ENCODE measurements at places on chromosomes 11 and 22. TPM values are rescaled to one million over a fixed set of nuclear protein-coding genes. Genes with fewer than 3 reads are reported as not detected.
A peak's percentile ranks its signal among the peaks of the same experiment; 100 is the strongest.

The HTR3A gene
- 1.8 TPM for polyA plus RNA-seq

The BAIAP2L2 gene
- not detected for polyA plus RNA-seq

The MUC2 gene
- not detected for polyA plus RNA-seq

The PRDM10 gene
- polyA plus RNA-seq: not detected

The C22orf39 gene
- 64.8 TPM for polyA plus RNA-seq

DNA sequence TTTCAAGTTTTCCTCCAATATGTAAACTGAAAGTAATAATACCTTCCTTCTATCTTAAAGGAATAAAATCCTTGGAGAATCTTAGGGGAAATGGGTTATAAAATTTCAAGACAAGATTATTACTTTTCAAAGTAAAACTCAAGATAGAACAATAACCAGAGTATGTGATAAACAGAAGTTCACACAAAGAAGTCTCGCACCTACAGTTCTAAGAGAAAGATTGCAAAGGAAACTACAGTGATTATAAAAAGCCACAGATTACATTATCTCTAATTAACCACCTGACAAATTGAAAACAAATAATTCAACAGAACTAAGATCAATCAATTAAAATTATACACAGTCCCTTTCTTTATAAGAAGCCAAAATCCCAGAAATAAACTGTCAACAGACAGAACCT is 34.0 kb downstream of the AMBRA1 start:
- DNase-seq: no peak

DNA sequence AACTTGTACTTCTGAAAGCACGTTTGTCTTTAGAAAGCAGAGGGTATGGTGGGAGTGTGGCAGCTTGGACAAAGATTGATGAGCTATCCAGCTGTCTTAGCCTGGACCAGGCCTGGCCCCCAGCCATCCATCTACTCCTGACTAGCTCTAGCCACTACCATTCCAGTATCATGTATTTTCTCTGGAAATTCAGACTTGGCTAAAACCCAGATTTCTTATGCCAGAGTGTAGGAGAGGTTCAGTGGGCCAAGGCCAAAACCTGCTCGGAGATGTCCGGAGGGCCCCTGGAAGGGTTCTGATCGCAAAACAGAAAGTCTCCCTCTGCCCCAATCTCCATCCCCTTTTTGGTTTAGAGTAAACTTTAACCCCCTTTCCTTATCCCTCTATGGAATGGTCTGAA is 24.8 kb upstream of the MTCH2 start:
- no peak for DNase-seq

DNA sequence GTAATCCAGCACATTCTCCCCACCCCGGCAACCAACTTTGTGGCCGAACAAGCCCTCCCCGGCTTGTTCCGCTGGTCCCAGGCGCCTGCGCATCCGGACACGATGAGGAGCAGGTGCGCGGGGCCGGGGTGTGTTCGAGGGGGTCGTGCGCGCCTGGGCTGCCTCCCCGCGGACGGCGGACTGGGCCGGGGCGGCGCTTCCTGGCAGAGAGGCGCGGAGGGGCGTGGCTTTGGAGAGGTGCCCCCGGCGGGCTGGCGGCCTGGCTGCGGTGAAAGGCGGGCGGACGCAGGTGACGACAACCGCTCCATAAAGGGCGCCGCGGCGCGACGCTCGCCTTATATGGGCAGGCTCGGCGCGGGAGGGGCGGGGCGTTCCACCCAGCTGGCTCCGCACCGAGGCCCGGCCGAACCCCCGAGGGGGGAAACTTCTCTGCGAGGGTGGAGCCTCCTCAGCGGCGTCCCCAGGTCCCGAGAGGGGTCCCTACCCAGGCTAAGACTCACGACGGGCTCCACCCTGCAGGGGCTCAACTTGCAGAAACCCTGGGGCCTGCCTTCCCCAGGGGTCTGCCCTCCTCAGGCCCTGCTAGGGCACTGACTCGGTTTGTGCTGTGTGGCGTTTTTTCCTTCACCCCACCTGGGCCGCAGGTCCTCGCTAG is 26.4 kb downstream of the TXN2 start:
- DNase-seq: peak; percentile 95

DNA sequence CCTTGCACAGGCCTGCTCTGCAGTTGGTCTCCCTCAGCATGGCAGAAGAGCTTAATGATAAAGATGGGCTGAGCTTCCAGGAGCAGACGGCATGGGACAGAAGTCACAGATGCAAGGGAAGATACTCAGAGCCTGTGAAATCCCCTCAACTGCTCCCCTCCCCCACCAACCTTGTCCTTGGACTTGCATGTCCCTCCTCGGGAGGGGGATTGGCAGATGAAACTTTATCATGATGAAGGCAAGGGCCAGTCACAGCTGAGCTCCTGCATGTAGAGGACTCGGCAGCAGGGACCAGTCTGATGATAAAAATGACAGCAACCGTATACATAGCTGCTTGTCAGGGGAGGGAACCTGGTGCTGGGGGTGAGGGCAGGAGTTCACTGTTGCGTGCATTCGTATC is 6.8 kb upstream of the SLC22A8 start:
- DNase-seq: no peak

- DNase-seq: no peak
Measured at GRCh38 chr11:33891714-33892327, at the start of gene LMO2. Gene LMO2, minus strand, starts transcription at chr11:33892076. Its CDS starts 22,360 bp downstream, at chr11:33869716.

DNA sequence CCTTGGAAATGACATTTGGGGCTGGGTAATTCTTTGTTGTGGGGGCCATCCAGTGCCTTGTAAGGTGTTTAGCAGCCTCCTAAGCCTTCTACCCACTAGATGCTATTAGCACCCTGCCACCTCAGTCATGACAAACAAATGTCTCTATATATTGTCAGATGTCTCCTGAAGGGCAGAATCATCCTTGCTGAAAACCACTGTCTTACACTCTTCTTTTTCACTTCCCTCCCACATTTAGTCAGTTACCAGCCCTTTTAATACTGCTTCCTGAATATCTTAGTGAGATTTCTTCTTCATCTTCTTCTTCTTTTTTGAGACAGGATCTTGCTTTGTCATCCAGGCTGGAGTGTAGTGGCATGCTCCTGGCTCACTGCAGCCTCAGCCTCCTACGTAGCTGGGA is 33.1 kb downstream of the TNRC6B start:
- DNase-seq: peak; percentile 60

DNA sequence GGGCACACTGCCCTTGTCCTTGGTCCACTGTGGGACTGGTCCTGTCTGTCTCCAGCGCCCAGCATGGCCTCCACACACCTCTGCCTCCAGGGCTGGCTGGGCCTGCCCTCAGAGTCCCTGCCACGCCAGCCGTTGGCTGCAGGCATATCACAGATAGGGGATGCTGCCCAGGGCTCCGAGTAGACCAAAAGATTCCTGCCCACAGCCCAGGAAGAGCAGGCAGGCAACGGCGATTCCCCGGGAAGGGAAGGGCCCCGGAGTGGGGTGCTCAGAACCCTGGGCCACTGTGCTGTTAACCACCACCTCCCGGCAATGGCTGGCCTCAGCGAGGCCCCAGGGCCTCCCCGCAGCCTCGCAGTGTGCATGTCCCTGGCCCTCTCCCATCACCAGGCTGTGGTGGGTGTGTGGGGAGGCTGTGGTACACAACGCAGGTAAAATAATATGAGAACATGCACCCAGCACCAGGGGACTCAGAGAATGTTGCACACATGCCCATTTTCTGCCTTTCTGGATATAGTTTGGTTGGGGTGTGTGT is 2.2 kb downstream of the IFITM5 start:
- no peak for DNase-seq

DNA sequence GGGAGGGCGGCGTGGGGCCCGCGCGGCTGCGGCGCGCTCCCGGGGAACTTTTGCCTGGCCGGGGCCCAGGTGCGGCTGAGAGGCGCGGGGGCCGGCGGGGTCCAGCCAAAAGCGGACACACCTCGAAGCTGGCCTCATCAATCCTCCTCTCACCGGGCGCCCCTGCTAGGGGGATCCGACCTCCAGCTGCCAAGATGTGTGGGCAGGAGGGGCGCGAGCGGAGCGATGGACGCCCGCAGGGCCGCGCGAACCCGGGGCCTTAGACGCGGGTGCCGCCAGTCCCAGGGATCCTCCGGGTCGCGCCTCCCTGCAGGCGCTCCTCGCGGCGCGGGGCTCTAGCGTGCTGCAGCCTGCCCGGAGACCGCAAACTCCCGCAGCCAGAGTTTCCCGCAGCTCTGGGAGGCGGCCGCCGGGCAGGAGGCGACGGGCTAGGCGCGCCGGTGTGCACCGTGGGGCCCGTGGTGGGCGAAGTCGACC is 785 bp downstream of the IGSF9B start:
- no peak for DNase-seq

- no peak for DNase-seq
Measured at GRCh38 chr22:21802056-21802455, 65.4 kb downstream of the MAPK1 start.

GRCh38 chr11:131095511-131096185 is 179.4 kb upstream of the SNX19 start:
- DNase-seq: no peak

DNA sequence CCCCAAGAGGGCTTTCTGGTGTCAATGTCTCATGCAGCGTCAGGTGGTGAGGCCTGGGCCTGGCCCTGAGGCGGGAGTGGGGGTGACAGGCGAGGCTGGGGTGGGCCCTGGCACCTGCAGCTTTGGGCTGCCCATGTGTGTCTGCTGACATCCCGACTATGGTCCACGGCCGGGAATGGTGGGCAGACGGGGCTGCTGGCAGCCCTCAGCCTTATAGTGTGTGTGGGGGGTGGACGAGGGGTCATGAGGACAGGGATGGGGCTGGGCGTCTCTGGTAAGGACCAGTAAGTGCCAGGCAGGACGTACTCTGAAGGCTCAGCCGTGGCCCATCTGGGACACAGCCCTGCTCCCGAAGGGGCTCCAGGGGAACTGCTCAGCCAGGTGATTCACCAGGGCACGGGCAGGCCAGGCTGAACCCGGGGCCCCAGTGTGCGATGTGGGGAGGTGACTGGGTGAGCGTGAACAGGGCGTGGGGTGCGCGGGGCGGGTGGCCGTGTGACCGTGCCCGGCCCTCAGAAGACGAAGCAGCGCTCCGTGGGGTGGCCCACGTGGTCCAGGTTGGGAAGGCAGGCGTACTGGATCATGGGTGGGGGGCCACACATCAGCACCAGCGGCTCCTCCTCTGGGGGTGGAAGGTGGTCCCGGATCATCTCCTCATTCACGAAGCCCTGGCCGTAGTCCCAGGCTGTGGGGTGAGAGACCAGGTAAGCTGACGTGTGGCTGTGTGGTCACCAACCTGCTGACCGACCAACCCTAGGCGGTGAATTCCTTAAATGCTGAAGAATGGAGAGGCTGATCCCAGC is 4.8 kb upstream of the POLDIP3 start:
- DNase-seq: no peak

- DNase-seq: no peak
Measured at GRCh38 chr11:110200241-110200640, 96.2 kb downstream of the RDX start.

GRCh38 chr11:84720706-84721402 is 906.3 kb downstream of the DLG2 start:
- no peak for DNase-seq

DNA sequence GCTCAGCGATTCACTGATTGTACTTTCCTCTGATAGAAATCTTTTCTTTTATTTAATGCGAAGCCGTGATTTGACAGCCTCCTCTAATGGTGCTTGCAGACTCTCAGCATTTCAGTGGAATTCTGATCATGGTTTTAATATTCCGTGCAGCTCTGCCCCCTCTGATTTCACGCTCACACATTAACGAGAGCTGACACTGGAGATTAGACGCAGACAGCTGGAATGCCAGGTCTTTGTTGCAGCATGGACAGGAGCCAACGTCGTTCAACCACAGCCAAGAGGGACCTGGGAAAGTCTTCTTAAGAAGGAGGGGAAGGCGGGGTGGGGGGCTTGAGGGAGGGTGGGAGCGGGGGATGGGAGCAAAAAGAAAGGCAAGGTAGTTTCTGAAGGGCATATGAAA is 186.4 kb downstream of the BLID start:
- no peak for DNase-seq

- DNase-seq: no peak
Measured at GRCh38 chr11:10564696-10565318, 3.7 kb downstream of the LYVE1 start.

DNA sequence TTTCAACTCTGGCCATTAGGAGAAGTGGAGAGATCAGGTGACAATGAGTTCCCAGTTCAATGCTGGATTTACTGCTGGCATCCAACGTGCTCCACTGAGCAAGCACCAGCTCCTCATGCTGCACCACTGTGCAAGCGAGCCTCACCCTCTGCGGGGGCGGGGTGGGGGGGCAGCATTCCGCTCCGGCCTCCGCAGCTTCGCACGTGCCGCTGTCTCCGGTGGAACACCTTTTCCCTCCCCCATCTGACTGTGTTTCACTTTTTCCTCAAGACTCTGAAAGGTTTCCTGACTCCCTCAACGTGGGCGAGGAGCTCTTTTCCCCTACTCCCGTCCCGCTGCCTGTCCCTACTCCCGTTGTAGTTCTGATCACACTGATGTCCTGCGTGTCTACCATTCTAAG is 835 bp upstream of the RHOD start:
- no peak for DNase-seq

GRCh38 chr11:64771861-64772260 is 6.5 kb downstream of the SF1 start:
- DNase-seq: peak; percentile 65

DNA sequence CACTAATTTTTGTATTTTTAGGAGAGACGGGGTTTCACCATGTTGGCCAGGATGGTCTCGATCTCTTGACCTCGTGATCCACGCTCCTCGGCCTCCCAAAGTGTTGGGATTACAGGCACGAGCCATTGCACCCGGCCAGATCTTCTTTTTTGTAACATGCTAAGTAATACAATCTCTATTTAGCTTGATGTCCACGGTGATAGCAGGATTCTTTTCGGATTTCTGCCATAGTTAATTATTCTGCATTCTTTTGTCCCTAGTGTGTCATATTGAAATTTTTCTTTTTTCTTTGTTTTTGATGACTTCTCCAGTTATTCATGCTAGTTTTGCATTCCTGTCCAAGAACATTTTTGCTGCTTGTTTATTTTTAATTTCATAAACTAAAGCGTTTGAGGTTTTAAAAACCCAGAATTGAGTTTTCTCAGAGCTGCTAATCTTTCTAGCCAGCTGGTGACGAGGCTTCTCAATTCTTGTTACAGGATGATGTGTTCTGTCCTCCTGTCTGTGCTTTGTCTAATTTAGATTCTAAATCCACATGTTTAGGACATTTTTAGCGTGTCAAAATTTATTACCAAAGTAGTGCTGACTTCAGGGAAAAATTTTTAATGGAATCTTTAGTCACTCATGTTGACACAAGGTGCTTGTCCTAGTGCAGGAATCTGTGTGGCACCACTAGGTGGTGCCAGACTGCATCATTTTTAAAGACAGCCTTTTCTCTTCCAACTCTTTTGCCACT is 21.8 kb downstream of the NF2 start:
- DNase-seq: peak; percentile 23

DNA sequence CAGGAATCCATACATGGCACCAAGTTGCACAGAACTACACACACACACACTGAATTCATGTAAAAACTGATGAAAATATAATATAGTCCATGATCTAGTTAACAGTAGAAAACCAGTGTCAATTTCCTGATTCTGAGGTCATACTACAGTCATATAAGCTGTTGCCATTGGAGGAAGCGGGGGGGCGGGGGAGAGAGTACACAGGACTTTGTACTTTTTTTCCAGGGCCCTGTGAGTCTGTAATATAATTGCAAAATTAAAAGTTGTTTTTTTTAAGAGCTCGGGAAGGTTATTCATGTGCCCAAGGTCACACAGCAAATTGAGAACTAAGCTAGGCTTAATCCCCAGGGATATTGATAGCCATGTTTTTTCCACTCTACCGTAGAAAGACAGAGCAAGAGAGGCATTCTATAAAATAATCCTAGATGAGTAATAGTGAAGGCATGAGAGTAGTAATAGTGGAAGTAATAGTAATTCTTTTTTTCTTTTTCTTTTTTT is 312.3 kb downstream of the MN1 start:
- no peak for DNase-seq

All from naive B cell (primary cell).